ENCODE measurements at places on chromosomes 3 and 15.

- DNase-seq = no peak
Measured at GRCh38 chr3:41138601-41139000, 60.7 kb upstream of the CTNNB1 start.

GRCh38 chr15:91488452-91488851, 365.1 kb upstream of the SLCO3A1 start:
- DNase-seq = no peak

DNA sequence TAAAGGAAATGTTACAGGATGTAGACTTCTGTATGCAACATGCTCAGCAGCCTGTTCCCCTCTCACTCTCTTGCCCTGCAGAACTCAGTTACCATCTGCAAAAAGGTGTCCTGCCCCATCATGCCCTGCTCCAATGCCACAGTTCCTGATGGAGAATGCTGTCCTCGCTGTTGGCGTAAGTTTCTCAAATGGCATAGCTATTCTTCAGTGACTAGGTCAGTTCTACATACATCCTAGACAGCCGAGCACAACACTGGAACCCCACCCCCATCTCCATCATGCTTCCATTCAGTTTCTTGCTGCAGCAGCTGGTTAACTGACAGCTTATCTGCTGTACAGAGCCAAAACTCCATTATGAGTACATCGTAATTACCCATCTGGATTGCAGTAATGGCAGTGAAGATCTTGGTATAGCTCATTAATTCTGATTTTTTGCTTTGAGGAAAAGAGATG, 4.5 kb downstream of the THBS1 start:
- DNase-seq = no peak

- no peak for DNase-seq
Measured at GRCh38 chr3:107562969-107563529, 40.3 kb downstream of the BBX start.

DNA sequence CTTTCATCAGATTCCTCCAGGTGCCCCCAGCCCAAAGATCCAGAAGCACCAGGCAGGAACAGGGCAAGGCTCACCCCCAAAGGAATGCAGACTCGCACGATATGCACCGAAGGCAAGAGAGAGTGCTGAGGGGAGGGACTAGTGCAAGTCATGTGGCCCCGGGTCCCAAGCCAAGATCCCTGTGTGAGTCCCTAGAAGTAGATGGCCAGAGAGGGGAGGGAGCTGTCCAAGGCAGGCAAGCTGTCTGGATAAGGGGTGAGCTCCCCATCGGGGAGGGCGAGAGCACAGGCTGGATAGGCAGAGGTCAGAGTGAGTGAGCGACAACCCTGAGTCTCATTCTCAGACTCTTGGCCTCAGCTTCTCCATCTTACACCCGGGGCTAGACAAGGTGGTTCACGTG, 171.5 kb upstream of the LINGO1 start:
- no peak for DNase-seq

GRCh38 chr15:76366714-76367113, 30.1 kb downstream of the ISL2 start:
- DNase-seq = no peak

DNA sequence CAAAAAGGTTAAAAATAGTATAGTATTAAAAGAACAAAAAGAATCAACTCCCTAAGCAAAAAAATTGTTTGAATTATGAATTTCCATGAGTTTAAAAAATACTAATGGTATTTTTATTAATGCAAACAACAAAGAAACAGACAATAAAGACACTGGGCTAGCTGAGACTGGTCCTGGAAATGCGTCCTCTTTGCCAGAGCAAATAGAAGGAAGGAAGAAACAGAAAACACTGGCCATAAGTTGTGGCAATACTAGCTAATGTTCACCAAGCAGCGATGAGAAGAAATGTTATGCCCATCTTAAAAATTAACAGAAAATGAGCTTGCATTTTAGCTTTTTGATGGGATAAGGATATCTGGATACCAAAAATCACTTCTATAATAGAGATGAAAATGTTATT, 88.6 kb downstream of the TBL1XR1 start:
- DNase-seq = no peak

- DNase-seq = peak; percentile 75
Measured at GRCh38 chr15:49877873-49878521, 241.0 kb downstream of the ATP8B4 start.

DNA sequence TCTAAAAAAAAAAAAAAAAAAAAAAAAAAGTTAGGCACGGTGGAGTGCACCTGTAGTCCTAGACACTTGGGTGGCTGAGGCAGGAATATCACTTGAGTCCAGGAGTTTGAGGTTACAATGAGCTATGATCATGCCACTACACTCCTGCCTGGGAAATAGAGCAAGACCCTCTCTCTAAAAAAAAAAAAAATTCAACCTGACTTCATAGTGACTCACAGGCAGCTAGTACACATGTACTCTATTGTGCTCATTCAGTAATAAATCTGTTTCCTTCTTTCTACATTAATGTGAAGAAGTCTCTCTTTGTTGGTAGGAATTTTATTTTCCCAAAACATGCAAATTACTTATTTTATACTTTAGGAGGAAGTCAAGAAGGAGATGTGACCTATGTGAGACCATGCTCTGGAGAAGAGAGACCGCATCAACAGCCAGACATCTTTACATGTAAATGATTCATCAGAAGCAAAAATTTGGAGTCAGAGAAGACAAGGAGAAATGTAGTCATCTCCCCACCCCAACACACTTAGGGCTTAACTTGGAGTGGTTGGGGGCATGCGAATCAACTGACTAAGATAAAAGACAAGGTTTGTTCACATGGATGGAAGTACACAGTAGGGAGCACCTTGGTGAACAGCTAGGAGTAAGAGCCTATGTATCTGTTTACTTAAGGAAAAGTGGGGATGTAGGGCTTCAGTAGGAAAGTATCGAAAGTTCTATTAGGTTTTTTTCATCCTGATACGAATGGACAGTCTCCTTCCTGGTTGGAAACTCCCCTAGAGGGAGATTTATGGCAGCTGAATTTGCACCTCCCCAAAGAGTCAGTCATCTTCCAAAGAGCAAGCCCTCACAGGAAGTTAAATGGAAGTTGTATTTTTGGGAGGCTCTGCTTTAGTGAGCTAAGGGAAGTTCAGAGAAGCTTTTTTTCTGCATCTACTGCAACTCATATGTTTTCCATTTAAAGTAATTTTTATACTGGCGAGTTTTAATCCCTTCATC, 23.0 kb upstream of the NMD3 start:
- DNase-seq = no peak

Measured in tibial artery (tissue), 4 donors.